Kidney epithelial cell (primary cell): ENCODE measurements at places on chromosomes 2 and 18. TPM values are rescaled to one million over a fixed set of nuclear protein-coding genes. Genes with fewer than 3 reads are reported as not detected.

Gene UPP2
- total RNA-seq: not detected in 2 replicates

- no peak for DNase-seq
Measured at GRCh38 chr2:45820048-45820447, 168.6 kb downstream of the PRKCE start.

Gene ALPG
- total RNA-seq: not detected in 2 replicates

GRCh38 chr2:130385709-130386108 is 29.9 kb downstream of the PTPN18 start:
- DNase-seq: no peak

GRCh38 chr18:54466248-54467005 is 108.7 kb downstream of the C18orf54 start:
- no peak for DNase-seq
